ENCODE measurements at places on chromosomes 7 and 10. TPM values are rescaled to one million over a fixed set of nuclear protein-coding genes. Genes with fewer than 3 reads are reported as not detected.

EVX1 gene
- total RNA-seq = not detected

HOGA1 gene
- total RNA-seq = 7.9 TPM

MMD2 gene
- total RNA-seq = not detected

SLC26A4 gene
- total RNA-seq = not detected

OR13A1 gene
- not detected for total RNA-seq

TRPV5 gene
- total RNA-seq = not detected

COL28A1 gene
- total RNA-seq = 3.2 TPM

DNAJC12 gene
- 1.1 TPM for total RNA-seq

FUOM gene
- total RNA-seq = 15.0 TPM

TMEM213 gene
- 9.8 TPM for total RNA-seq

DNAJC9 gene
- 39.8 TPM for total RNA-seq

HYCC1 gene
- 12.7 TPM for total RNA-seq

CPN1 gene
- total RNA-seq = not detected

HOXA2 gene
- 3.2 TPM for total RNA-seq

MEOX2 gene
- total RNA-seq = 12.6 TPM

IDI2 gene
- not detected for total RNA-seq

AZGP1 gene
- 25.6 TPM for total RNA-seq

CCDC172 gene
- not detected for total RNA-seq

PLA2G12B gene
- not detected for total RNA-seq

C10orf105 gene
- total RNA-seq = not detected

LAMB4 gene
- total RNA-seq = not detected

AKR1D1 gene
- total RNA-seq = not detected

CPED1 gene
- total RNA-seq = 0.76 TPM

ITGB8 gene
- 183 TPM for total RNA-seq

ELAPOR2 gene
- total RNA-seq = 0.68 TPM

CALHM3 gene
- not detected for total RNA-seq

OPN4 gene
- total RNA-seq = not detected

AKR1C4 gene
- total RNA-seq = 0.40 TPM

WEE2 gene
- not detected for total RNA-seq

FAM3C gene
- total RNA-seq = 206 TPM

ZNF394 gene
- total RNA-seq = 19.2 TPM

SLC26A3 gene
- not detected for total RNA-seq

SEMA4G gene
- 15.9 TPM for total RNA-seq

SUGCT gene
- total RNA-seq = 1.6 TPM

MET gene
- 249 TPM for total RNA-seq

SEC61G gene
- total RNA-seq = 198 TPM

ARHGEF5 gene
- 51.5 TPM for total RNA-seq

Data from Calu3 (cell line).